GM19239 (cell line): ENCODE measurements at places on chromosomes 7 and 10.

GRCh38 chr10:60757420-60757895 lies 20.8 kb upstream of the CDK1 start:
- DNase-seq: no peak

DNA sequence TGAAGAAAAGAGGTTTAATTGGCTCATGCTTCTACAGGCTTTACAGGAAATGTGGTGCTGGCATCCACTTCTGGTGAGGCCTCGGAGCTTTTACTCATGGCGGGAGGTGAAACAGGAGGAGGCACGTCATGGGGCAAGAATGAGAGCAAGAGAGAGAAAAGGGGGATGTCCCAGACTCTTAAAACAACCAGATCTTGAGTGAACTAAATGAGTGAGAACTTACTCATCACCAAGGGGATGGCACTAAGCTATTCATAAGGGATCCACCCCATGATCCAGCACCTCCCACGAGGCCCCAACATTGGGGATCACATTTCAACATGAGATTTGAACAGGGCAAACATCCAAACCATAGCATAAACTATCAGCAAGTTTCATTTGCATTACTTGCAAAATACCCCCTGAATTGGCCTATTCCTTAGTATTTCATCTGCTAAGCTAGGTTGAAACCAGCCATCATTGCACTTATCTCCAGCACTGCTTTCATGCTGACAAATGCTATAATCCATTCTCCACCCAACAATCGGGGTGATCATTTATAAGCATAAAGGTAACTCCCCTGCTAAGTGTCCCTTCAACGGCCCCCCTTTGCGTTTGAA lies 179.0 kb downstream of the NOC3L start:
- no peak for DNase-seq

GRCh38 chr10:98425511-98426352 lies 10.8 kb upstream of the PYROXD2 start:
- DNase-seq: no peak

- no peak for DNase-seq
Measured at GRCh38 chr10:44569193-44570091, 184.5 kb upstream of the CXCL12 start.

DNA sequence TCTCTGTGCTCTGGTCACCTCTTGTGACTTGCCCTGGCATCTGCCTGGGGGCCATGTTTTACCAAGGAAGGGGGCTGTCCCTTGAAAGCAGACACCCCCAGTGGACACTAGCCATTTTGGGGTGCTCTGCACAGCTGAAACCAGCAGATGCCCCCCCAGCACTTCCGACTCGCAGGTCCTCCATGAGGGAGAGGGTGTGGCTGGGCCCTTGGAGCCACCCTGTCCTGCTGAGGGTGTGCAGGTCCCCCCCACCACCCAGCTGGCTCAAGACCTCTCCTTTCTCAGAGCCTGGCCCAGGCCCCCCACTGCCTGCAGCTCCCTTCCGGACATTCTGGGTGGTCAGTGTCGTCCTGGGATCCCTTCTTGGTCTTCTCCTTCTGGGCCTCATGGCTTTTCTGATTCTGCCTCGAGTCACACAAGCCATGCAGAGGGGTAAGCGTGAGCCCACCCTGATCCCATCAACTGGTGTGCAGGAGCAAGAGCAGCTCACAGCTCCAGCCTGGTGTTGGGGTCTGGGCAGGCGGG lies 12.3 kb downstream of the SCART1 start:
- no peak for DNase-seq

- DNase-seq: no peak
Measured at GRCh38 chr10:12972146-12972545, 29.4 kb downstream of the CCDC3 start.

DNA sequence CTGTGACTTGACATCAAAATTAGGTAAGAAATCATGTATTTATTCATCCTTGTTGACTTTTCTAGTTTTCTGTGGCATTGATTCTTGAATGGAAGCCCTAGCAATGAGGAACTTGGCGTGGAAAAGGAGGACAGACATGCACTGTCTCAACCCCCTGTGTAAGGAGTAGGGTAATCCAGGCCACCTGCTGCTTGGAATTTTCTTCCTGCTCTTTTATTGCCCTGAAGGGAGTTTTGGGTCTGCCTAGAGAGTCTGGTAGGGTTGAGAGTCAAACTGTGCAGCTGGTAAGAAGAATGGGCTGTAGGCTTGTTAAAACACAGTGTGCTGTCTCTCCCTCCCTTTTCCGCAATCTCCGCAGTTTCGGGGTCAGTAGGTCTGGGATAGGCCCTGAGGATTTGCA lies 19.7 kb downstream of the ZNF32 start:
- no peak for DNase-seq

- no peak for DNase-seq
Measured at GRCh38 chr10:129707406-129708388, 240.7 kb downstream of the MGMT start.

DNA sequence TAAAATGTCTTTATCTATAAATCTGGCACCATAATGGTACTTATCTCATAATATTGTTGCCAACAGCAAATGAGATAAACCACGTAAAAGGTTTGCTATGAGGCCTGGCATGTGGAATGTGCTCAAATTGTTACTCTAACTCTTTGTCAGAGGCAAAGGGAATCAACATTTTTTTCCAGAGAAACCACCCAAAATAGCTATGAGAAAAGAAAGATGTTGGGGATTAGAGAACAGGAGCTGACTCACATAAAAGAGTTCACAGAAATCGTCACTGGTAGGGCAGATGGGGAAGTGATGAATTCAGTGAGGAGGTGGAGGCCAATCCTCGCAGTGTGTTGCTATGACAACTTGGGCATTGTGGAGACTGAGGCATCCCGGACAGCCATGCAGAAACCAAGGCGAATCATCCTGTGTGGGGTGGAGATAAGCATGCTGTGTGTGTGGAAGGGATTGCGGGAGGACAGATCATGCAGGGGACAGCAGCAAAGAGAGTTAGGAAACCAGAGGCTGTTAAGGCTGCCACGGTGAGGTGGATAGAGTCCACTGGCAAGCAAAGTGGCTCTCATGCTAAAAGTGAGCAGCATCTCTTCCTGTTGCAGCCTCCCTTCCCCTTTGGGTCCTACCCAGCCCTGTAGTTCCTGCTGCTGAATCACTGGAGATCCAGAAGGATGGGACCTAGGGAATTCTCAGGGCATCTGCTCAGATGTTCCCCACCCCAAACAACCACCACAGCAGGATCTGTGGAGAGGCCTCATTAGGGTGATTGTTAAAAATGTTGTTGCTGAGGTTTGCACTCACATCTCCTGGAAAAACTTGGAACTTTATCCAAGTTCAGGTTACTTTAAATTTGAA lies 103.9 kb downstream of the CUBN start:
- DNase-seq: no peak

- no peak for DNase-seq
Measured at GRCh38 chr10:123480845-123481244, 185.3 kb upstream of the GPR26 start.

DNA sequence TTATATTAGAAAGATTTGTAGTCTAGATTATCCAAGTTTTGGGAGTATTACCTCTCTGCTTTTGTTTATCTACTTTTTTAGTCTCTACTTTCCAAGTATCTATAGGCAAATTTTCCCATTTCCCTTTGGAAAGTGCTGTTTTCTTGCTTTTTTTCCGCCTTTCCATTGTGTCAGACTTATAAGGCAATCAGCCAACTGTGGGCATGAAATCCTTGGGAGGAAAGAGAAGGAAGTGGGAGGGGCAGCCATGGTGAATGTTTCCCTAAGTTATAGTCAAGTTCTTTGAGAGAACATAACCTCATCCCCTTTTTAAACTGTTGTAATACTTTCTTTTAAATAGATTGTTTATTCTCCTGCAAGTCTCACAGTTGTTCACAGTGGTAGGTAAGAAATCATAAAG lies 52.6 kb downstream of the PTEN start:
- DNase-seq: no peak

- DNase-seq: no peak
Measured at GRCh38 chr7:158157460-158157859, 430.2 kb downstream of the PTPRN2 start.

- no peak for DNase-seq
Measured at GRCh38 chr7:20793694-20794394, 7.2 kb upstream of the SP8 start.

GRCh38 chr10:66999762-67000545 lies 74.1 kb downstream of the LRRTM3 start:
- DNase-seq: no peak

- no peak for DNase-seq
Measured at GRCh38 chr10:27948186-27948585, 50.7 kb downstream of the ODAD2 start.

DNA sequence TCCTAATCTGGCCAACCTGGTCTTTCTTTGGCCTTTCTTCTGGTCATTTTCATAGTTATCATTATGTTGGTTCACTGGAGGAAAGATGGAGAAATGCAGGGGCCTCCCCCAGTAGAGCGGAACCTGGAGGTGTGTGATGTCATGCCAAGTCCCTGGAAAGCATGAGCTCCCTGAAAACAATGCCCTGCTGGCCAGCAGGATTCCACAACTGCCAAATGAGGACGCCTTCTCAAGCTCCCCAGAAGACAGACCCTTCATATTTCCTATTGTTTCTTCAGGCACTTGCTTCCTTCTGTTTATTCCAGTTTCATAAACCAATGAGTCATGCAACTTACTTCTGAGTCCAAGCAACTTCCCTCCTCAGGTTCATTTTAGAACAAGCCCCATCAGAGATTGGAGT lies 339.0 kb downstream of the GATA3 start:
- no peak for DNase-seq

DNA sequence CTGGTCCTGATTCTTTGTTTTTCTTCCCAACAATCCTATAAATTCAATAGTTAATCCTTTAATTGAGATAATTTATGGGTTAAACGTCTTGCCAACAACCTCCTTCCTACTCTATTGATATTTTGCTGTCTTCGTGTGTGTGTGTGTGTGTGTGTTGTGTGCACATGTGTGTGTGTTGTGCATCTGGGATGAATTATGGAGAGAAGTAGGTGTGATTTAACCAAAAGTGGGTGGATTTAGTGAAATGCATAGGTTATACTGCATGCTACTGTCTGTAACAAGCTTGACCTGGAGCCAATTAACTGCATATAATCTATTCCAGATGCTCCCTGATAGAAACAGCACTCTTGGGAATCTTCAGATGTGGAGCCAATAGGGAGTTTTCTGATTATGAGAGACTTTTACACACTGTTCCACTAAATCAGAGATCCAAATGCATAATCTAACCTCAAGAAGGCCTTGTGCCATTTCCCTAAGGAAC lies 61.2 kb downstream of the SEMA3D start:
- no peak for DNase-seq

DNA sequence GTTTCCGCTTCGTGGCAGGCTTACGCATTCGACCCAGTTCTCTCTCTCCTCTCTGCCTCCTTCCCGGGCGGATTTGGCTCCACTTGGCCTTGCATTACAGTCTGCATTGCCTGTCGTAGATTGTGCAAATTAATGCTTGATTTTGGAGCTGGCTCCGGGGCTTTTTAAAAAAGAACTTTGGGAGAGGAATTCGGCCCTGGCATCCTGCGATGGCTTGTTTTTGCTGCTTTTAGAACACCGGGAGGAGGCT lies 767 bp downstream of the EIF4EBP2 start:
- no peak for DNase-seq

GRCh38 chr10:107971973-107972372 lies 807.5 kb upstream of the SORCS1 start:
- no peak for DNase-seq

GRCh38 chr10:48495282-48496045 lies 109.4 kb downstream of the ARHGAP22 start:
- no peak for DNase-seq

DNA sequence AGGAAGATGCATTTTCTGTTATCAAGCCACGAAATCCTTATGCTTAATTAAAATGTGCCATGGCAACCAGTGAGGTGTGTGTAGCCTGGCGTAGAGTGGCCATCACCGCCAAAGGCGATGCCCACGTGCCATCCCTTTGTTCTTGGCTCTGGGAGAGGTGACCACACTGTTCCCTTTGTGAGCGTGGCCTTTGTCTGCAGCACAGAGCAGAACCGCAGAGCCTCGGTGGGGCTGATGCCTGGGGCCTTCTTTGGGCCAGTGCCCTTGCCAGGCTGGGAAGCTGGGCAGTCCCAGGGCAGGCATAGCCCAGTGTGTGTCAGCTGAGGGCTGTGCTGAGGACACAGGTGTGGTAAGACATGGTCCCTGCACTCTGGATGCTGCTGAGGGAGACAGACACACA lies 48.3 kb downstream of the BUB3 start:
- DNase-seq: no peak

DNA sequence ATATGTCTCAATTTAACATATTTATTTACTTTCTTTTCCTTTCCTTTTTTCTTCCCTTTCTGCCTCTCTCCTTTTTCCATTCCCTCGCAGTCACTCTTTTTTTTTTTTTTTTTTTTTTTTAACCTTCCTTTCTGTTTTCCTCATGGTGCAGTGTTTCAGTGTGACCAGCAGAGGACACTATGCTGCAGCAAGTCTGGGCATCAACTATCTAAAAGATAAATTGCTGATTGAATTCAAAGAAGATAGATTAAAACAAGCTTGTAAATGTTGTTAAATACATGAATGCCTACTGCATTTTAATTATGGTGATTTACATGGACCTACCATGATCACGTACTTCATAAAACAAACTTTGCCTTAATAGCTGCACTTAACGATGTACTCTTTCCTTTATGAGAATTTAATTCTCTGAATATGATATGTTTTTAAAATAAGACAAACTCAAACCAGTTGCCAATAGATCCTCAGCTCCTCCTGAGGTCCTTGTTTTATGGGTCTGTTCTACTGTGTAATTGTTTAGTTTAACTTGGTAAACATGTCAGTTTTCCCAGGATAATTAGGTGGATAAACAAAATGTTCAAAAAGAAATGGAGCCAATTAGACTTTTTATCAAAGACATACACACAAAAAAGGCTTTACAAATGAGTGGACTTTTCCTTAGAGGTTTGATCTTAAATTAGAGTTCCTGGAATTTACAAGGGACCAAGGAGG lies 101.0 kb upstream of the AGR3 start:
- DNase-seq: no peak

DNA sequence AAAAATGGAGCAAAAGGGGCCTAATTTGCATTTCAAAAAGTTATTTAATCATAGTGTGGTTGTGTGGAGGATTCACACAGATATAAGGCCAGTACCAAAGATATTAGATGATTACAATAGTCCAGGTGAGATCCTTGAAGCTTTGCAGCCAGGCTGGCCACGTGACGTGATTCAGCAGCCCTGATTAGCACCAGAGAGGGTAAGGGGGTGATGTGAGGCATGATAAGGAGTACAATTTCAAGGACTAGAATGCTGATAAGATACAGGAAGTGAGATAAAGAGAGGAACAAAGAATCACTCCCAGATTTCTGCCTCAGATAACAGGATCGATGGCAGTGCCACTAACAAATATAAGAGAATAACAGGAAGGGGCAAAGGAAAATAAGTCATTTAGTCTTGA lies 108.4 kb upstream of the PALS2 start:
- DNase-seq: no peak

GRCh38 chr10:47214520-47214919 lies 85.5 kb upstream of the GDF10 start:
- DNase-seq: no peak

GRCh38 chr7:28646376-28647075 lies 234.2 kb downstream of the CREB5 start:
- no peak for DNase-seq
